ENCODE measurements at places on chromosomes 7 and 10.

DNA sequence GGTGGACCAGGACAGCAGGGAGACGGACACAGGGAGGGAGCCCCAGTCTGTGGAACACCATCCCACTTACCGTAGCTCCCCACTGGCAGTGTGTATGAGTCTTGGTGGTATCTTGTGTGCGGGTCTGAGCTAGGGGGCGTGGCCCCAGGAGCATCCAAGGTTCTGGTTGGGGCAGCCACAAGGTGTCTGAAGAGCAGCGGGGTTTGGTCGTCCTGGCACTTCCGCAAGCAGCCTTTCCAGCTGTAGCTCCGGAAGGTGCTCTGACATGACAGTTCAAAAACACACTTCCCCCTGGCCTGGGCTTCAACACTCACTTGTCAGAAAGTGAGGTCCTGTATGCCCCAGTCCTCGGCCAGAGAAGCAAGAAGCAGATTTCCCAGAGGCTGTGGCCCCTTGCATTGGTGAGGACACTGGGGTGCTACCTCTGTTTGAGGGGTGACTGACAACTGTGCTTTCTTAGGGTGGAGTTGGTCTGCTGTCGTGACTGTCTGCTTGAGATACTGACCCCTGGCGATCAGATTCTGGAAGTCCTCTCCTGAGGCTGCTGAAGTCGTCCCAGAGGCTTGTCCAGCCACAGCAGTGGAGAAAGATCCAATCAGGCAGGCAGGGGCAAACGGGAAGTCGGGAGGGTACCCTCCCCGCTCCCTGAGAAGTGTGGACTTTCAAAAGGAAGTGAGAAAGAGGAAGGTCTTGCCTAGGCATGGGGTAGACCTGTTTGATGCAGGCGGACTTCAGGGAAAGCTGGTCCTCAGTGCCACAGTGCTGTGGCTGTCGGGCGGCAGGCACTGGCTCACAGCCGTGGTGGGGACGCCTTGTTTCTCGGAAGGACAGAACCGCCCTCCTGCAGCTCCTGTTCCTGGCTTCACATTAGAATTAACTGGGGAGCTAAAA lies 51.4 kb upstream of the PFKFB3 start:
- DNase-seq: peak; percentile 60

DNA sequence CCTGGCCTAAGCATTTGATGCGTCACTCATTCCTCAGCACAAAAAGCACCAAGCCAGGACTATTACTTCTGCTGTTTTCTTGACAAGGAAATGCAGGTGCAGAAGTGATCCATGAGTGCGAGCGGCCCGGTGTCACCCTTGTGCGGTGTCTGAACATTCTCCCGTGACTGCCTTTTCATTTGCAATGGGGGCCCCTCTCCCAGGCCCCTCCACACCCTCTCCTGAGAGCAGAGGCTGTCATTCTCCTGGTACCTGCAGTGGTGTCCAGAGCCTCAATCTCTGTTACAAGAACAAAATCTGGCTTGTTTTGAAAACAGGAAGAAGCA lies 213.1 kb downstream of the DIP2C start:
- no peak for DNase-seq

- DNase-seq: no peak
These were observed 69.8 kb downstream of the ADD3 start for GRCh38 chr10:110077436-110078130.

DNA sequence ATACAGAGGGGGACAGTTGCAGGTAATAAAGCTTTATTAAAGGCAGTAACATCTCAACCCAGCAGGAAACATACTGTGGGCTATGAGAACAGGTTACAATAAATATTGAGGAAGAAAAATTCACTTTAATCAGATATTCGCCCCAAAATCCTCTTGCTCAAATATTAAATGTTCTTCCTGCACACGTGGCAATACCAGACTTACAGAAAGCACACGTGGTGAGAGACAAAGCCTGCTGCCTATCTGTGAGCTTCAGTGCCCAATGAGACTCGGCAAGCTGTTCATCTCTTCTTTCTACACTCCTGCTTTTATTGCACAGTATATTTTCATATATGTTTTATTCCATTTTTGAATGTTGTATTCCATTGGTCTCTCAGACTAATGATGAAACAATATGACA lies 113.2 kb downstream of the OR13A1 start:
- DNase-seq: no peak

DNA sequence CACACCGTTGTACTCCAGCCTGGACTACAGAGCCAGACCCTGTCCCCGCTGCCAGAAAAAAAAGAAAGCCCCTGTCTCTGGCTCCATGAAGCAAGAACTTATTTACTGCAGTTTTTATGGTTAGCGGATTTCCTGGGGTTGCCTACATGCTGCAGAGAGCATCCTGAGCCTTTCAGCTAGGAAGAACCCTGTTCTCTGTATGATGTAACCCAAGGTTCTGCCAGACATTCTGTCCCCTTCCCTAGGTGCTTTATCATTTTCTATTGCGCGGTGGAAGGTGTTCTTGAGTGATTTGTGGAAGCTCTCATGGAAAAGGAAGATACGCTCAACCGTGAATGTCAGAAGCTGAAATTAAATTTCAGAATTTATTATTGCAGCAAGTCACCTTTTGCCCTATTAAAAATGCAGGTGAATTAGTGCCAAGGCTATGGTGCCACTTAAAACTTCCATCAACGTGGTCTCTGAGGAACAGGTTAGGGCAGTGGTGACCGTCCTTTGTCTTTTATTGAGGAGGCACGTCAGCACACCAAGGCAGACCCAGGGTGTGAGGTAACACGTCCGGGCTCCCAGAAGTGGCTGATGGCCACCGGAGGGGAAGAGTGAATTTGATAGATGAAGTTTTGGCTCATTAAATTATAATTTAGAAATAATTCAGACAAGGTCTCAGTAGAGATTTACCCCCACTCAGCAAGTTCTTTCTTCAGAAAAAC lies 273.1 kb downstream of the PHTF2 start:
- no peak for DNase-seq

GRCh38 chr7:150398965-150399320 lies 19.8 kb downstream of the ZNF775 start:
- no peak for DNase-seq

- DNase-seq: peak; percentile 68
These were observed 33.1 kb downstream of the HBP1 start for GRCh38 chr7:107201795-107202450.

GRCh38 chr7:65509368-65510186 lies 135.9 kb downstream of the ZNF92 start:
- no peak for DNase-seq

- DNase-seq: no peak
These were observed 53.7 kb upstream of the ZNF273 start for GRCh38 chr7:64849250-64849923.

DNA sequence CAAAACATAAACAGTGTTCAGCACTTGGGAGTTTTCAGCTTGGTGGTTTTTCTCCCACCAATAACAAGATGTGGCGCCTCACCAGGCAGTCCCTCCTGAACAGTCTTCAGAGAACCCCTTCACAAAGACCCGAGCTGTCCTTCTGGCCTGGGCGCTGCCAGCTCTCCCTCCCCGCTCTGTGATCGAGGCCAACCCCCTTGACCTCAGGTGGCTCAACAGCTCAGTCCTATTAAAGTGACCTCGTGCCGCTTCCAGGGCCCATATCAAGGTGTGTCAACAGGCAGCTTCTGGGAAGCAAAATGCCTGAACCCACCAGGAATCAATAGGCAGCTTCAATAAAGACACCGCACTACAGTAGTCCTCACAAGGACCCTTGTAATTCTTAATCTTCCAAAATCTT lies 63.3 kb downstream of the CHST15 start:
- no peak for DNase-seq

DNA sequence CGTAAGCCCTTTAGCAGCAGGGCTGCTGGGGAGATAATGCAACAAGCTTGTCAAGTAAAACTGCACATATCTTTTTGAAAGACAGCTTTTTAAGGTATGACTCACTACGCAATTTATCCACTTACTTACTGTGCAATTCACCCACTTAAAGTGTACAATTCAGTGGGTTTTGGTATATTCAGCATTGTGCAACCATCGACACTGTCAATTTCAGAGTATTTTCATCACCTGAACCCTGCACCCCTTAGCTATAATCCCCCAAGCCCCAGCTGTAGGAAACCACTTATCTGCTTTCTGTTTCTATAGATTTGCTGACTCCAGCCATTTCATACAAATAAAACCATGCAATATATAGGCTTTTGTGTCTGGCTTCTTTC lies 168.0 kb downstream of the PTPN20 start:
- DNase-seq: no peak

- DNase-seq: no peak
These were observed 86.7 kb downstream of the VOPP1 start for GRCh38 chr7:55485501-55486191.

GRCh38 chr7:27782849-27783248 lies 42.9 kb downstream of the TAX1BP1 start:
- DNase-seq: no peak

GRCh38 chr7:111762211-111762610 lies 199.9 kb upstream of the IMMP2L start:
- DNase-seq: no peak

- no peak for DNase-seq
These were observed 41.1 kb upstream of the GTF2IRD1 start for GRCh38 chr7:74412603-74413002.

- DNase-seq: no peak
These were observed 766.7 kb upstream of the GHITM start for GRCh38 chr10:83372646-83373045.

DNA sequence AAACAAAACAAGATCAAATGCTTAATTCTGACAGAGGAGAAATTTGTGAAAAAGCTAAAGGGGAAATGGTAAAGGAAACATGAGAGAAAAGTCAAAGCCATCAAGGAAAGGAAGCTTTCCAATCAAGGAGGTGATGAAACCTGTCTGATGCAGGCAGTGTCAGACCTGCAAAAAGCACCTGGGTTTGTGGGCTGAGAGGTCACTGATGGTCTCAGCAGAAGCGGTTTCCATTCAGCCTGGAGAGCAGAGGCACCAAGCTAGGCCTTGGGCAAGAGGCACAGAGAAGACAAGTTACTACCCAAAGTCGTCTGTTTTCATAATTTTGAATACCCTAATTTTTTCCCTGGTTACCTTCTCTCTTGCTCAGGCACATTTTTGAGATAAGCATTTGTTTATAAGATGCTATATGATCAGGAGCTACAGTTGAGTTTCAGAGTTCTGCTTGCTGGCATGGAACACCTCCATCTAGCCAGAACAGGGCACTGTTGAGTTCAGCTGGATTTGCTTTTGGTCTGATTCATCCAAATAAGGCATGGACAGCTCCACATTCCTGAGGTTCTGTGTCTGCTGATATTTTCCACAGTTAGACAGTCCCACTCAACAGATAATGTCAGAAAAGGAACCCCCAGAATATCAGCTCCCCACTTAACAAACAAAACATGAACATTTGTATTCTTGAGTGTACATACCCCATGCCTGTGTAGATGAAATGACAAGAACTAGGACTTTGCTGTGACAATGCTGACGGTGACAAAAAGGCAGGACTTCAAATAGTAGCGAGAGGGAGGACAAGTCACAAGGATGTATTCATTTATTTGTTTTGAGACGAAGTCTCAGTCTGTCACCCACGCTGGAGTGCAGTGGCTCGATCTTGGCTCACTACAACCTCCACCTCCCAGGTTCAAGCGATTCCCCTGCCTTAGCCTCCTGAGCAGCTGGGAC lies 4.9 kb upstream of the PPIA start:
- DNase-seq: no peak

DNA sequence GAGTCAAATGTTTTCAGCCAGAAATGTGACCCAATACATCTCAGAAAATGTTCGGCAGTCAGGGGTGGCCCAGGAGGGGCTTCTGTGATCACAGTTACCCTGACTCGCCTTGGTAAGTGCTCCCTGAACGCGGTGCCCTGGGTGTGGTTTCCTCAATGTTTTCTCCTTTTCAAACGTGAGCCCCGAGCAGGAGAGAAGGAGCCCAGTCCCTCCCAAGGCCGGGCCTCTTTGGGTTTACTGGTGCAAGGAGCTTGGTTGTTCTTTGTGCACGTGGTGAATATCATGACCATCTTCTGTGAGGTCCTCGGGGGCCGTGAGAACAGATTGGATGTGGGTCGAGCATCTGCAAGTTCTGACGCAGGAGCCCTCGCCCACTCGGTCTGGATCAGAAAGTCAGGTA lies 55.8 kb upstream of the VIPR2 start:
- no peak for DNase-seq

- DNase-seq: no peak
These were observed 21.4 kb upstream of the GSDME start for GRCh38 chr7:24778543-24779282.

- no peak for DNase-seq
These were observed 4.0 kb upstream of the CREB5 start for GRCh38 chr7:28408105-28408959.

GRCh38 chr10:93478873-93479272 lies 3.3 kb downstream of the MYOF start:
- no peak for DNase-seq

- no peak for DNase-seq
These were observed 283.5 kb upstream of the NEBL start for GRCh38 chr10:21180604-21181003.

DNA sequence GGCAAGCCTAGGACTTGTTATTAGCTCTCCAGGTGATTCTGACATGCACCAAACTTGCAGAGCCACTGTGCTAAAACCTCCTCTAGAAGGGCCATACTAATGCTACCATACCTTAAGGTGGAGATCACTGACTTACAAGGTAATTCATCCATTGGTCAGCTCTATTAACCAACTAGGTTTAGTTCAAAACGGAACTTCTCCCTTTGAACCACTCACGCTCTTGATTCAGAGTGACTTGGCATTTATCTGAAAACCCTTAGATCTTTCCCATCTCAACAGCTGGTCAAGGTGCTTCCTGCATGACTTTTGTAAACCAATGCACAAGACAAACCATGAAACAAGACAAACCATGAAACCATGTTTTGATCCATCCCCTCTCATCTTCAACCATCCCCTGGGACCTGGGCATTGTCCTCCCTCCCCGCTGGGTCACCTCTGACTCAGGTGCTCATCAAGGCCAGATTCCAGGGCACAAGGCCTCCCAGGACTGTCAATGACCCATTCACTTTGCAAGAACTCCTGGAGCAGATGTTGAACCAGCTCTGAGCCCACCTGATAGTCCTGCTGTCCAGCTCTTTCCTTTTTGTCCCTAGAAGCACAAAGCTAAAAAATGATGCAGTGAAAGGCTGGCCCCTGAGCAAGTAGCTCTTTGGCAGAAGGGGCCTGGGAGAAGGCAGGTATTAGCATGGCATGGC lies 18.8 kb downstream of the IMPDH1 start:
- no peak for DNase-seq

DNA sequence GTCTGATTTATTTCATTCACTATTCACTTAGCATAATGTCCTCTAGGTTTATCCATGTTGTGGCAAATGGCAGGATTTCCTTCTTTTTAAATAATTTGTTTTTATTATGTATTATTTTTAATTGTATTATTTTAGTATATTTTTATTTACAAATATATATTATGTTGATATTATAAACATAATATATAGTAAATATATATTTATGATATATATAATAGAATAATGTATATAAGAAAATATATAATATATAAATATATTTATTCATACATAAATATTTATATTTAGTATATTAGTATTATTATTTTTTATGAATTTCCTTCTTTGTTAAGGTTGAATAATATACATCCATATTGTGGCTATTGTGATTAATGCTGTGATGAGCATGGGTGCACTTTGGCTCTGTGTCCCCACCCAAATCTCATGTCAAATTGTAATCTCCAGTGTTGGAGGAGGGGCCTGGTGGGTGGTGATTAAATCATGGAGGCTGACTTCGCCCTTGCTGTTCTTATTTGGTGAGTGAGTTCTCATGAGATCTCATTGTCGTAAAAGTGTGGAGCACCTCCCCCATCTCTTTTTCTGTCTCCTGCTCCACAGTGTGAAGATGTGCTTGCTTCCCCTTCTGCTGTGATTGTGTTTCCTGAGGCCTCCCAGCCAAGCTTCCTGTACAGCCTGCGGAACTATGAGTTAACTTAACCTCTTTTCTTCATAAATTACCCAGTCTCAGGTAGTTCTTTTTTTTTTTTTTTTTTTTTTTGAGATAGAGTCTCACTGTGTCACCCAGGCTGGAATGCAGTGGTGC lies 52.3 kb upstream of the CYP2C18 start:
- DNase-seq: no peak

All from A549 (cell line).